ENCODE measurements at places on chromosomes 12 and 14. TPM values are rescaled to one million over a fixed set of nuclear protein-coding genes. Genes with fewer than 3 reads are reported as not detected.

HCAR2 gene
- not detected for total RNA-seq

TMTC2 gene
- 7.4 TPM for total RNA-seq

PLEKHD1 gene
- total RNA-seq: not detected

UNC79 gene
- 0.16 TPM for total RNA-seq

KRT83 gene
- not detected for total RNA-seq

ASCL1 gene
- total RNA-seq: not detected

IFNG-AS1 gene
- not detected for total RNA-seq

MGST1 gene
- 40.9 TPM for total RNA-seq

ZDHHC22 gene
- 0.12 TPM for total RNA-seq

MYF6 gene
- not detected for total RNA-seq

FAM90A1 gene
- total RNA-seq: not detected

GRCh38 chr12:39375206-39375808 lies 67.6 kb downstream of the KIF21A start:
- ATAC-seq: no peak

DNA sequence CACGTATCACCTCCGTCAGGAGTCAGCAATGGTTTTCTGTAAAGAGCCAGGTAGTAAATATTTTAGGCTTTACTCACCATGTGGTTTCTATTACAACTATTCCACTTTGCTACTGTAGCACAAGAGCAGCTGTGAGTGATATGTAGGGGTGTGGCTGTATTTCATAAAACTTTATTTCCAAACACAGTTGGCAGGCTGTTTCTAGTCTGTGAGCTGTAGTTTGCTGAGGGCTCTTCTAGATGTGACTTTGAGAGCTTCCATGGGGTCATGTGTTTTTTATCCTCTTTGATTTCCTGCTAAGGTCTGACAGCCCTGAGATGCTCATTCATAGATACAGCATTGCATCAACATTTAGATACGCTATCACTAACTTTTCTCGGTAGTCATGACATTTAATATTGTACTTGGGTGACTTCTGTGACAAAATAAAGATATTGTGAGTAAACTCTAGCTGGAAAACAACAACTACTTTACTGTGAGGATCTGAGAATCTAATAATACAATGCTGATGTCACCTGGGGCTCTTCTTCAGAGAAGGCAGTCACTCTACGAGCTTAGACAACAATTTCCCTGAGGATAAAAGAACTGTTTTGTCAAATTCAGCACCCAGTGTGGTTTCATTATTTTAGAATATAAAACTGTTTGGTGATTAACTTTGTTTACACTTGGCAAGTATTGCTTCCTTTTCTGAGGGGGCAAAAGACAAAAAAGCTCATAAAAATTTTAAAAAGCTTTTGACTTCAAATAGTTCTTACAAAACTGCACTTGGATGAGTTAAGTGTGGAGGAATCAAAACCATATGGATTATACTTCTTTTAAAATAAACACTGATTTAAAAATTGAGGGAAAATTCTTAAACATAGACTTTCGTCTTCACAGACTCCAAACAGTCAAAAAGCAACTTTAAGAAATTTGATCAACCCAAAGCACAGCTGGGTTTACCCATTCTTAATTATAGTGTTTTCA lies 231.2 kb upstream of the DCN start:
- no peak for ATAC-seq

DNA sequence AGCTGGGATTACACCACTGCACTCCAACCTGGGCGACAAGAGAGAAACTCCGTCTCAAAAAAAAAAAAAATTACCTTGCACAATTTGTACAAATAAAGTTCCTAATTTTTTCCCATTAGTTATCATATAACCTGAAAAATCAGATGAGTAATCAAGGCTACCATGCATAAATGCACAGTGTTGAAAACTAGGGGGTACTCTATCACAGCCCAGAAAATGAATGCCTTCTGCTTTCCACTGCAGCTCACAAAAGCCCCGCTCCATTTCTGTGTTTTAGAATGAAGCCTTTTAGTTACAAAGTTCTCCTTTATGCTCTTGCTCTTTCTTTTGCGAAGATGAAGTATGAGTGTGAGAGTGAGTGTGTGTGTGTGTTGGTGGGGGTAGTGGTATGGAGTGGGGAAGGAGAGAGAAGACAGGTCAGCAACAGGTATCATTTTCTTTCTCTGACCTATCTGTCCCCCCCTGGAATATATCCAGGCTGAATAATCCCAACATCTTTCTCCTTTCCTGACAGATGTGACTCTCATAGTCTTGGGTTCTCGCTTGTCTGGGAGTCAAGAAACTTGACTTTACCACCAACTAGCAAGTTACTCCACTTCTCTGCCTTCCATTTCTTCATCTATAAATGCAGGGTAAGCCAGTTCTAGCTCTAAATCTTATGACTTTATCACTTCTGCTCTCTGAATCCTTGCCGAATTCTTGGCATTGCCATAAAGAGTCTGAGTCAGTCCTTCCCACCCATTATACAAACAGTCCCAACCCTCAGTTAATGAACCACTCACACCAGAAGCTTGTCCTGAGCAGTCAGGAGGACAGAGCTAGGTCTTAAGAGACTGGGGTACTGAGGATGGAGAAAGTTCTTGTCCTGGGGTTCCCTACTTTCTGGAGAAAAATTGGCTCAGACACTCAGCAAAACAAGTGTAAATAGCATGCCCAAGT lies 16.1 kb downstream of the BIN2 start:
- ATAC-seq: no peak

- no peak for ATAC-seq
These were observed 52.5 kb downstream of the PLEKHG3 start for GRCh38 chr14:64756712-64757111.

GRCh38 chr12:69779928-69780327 lies 41.3 kb downstream of the RAB3IP start:
- no peak for ATAC-seq

DNA sequence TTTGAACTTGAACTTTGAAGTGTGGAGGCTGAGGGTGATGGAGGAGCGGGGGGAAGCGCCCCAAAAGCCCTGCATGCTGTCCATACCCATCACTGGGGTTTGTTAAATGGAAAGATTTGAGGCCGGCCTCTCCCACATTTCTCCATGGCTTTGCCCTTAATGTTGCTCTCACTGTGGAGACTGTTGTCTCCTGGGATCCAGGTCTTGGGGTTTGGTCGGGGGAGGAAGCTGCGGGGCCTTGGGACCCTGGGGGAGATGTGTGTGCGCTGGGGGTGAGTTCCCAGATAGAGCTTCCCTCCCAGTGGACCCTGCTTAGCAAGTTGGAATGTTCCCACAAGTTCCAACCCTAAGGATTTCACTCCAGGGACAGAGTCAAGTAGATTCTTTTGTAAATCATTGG lies 28.0 kb upstream of the LRTM2 start:
- no peak for ATAC-seq

- no peak for ATAC-seq
These were observed 330.0 kb downstream of the DIO2 start for GRCh38 chr14:79881299-79881698.

DNA sequence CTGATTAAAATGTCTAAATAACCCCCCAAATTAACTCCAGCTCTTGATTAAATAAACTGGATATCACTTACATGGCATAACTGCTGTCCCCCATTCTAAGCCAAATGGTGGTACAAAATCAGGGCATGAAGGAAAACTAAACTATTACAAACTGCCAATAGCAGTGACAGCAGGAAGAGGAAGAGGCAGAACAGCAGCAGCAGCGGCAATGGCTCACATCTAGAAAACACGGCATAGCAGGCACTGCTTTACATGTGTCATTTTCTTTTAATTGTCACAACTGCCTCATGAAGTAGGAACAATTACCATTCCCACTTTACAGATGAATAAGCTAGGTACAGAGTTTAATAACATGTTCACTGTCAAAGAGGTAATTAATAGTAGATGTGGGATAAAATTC lies 92.0 kb downstream of the EPS8 start:
- no peak for ATAC-seq

DNA sequence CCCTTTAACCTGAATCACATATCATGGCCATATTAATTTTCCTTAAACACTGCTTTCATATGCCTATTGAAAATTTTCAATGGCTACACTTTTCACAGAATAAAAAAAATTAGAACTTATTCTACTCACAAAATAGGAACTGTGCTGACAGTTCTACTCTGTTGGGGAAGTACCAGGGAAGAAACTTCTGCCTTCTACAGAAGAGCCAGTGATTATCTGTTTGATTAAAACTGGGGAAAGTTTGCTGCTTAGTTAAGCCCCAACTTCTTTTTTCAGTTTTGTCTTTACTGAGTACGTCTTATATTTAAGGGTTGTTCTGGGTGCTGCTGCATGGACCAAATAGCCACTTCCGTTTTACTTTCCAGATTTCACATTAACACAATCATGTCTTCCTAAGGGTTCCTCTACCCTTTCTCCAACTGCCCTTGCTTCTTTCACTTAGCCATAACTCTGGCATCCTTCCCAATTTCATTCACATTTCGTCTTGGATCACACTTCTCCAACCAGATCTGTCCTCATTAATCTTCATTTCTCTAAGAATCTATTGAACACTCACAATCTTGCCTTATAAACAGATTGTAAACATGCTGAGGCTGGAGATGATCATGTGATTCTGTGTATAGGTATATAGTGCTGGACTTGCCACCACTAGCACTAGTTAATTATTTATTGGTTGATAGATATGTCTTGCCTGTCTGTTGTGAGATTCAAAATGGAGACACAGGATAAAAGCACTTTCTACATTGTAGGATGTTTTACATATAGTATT lies 1.9 kb upstream of the SEL1L start:
- ATAC-seq: no peak

GRCh38 chr12:27607591-27607990 lies 83.6 kb downstream of the PPFIBP1 start:
- ATAC-seq: no peak

DNA sequence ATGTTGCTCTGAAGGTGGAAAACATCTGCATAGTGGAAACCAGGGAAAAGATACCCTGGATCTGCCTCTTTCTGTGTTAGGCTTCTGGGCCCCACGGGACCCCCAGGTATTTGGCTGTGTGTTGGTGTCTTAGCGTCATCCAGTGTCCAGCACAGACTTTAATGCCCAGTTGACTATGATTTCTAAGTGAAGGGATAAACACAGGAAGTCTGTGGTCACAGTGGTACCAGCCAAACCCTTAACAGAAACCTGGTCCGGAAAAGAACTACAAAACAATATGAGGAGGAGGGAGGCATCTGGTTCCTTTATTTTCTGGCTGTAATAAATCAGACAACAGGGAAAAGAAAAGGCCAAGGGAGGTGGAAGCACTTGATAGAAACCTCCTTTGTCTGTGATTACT lies 56.4 kb downstream of the CMKLR1 start:
- ATAC-seq: no peak

- ATAC-seq: no peak
These were observed 83.0 kb downstream of the LLPH start for GRCh38 chr12:66047411-66048021.

DNA sequence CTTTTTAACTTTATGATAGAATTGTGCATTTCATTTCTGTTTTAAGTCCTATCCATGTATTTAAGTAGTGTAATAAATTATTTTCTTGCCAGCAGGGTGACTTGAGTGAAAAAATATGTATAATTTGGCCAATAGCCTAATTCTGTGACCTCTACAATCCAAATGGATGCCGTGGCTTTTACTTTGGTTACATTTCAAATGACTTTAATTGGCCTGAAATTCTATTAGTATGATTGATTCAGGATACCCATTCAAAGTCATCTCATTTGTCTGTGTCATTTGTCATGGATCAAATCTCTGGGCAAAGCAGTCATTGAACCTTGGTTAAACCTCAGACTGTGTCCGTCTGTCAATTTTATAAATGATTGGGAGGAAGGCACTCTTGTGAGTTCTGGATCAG lies 29.6 kb downstream of the CRADD start:
- no peak for ATAC-seq

DNA sequence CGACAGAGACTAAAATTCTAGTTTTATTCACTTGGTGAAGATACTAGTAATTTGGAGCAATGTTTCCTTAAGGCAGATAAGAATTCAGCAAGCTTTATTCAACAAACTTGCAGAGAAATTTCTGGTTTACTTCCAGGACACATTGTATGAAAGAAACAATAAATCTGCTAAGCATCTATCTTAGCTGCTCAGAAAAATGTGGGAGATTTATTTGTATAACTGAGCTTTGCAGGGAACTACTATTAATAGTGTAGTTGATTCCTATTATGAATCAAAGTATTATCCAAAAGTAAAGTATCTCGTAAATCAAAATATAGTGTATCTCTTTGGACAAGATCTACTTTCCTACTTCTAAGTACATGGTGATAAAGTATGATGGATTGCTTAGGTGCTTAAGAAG lies 239.4 kb upstream of the TMTC1 start:
- ATAC-seq: no peak

DNA sequence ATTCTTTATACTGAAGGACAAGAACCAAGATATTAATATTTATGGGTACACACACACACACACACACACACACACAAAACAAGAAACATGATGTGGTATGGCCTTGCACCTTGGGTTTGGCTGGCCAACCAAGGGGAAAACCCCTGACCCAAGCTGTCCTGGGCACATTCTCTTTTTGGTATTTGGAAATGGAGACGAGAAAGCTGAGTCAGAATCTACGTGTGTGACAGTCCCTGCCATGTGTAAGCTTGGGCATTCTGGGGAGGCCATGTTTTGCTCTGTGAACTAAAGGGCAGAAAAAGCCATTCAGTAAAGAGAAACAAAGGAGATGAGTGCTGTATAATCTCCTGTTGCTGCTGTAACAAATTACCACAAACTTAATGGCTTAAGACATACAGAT lies 35.6 kb downstream of the PTGER2 start:
- no peak for ATAC-seq

DNA sequence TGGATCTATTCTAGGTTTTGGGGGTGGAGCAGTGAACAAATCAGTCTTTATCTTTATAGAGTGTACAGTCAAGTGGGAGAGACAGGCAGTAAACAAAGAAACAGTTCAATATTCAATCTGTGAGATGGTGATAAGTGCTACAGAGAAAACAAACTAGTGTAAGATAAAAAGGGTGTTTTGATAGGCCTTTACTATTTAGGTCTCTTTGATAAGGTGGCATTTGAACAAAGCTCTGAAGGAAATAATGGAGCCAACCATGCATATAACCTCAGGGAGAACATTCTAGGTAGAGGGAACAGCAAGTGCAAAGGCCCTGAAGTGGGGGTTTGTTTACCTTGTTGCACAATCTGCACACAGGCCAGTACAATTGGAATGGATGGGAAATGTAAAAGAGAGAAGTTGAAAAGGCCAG lies 47.3 kb downstream of the PTPN11 start:
- ATAC-seq: no peak
